Anterior cingulate cortex (tissue), 58 donors: ENCODE measurements at places on chromosomes 16 and 17.

DNA sequence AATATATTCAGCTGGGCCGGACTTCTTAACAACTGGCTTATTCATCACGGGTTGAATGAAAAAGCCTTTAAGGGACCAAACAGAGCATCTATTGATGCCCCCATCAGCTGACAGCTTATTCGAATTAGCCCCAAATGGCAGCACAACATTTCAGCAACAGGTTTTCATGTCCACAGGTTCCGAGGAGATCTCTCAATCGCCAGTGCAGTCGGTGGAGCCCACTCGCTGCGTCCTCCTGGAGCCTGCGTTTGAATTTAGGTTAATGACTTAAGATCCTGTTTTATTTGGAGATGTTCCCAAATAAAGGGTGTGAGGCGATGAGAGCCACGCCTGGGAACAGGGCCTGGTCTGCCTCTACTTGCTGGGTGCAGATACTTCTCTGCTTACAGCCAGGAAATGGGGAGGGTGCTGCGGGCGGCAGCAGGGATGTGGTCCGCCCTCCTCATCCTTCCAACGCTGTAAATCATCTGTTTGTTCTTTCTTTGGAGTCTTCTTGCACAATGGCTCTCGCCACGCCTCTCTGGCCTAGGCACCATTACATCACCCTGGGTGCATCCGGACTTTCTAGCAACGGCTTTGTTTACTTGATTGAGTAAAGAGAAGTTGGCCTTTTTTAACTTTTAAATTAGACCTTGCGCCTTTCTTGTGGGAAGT lies 22.6 kb downstream of the NDE1 start:
- DNase-seq: peak; percentile 55

GRCh38 chr16:30662449-30662848 lies 4.2 kb downstream of the FBRS start:
- no peak for DNase-seq

DNA sequence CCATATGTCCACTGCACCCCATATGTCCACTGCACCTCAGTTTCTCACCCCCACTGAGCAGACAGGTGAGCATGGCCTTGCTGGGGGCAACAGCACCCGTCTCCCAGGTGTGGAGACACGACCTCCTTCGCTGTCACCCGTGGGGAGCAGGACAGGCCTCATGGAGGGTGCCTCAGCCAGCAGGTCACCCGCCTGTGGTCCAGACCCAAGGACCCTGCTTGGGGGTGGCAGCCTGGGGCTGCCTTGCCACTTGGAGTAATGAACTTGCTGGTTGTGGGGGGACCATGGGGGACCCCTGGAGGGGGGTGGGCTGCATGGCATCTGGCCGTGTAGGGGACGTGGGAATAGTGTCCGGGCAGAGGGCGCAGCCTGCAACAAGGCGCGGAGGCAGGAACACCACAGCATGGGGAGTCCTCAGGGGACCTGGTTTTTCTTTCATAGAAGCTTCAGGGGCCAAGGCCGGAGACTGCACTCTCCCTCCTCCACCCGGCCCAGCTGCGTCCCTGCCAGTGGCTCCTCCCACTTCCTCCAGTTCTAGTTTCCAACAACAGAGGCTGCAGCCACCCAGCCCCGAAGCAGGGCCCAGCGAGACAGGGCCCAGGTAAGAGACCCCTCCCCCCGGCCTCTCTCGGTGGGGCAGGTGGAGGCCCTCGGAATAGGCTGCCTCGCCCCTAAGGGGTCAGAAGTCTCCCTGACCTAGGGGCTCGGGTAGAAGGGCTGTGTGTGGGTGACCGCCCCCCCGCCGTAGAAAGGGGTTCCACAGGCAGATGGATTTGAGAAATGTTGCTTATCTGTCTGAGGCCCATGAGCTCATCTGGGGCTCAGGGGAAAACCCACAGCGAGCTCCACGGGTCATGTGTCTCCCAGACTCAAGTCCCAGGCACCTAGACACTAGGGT lies at the start of gene NHLRC4:
Gene NHLRC4 (plus strand): TSS at position 531 of the 898 bp plus-strand sequence. CDS start 1,043 bp downstream, outside the sequence.
- no peak for DNase-seq

GRCh38 chr17:81994593-81995462 lies 17.4 kb downstream of the ASPSCR1 start:
- DNase-seq: no peak

DNA sequence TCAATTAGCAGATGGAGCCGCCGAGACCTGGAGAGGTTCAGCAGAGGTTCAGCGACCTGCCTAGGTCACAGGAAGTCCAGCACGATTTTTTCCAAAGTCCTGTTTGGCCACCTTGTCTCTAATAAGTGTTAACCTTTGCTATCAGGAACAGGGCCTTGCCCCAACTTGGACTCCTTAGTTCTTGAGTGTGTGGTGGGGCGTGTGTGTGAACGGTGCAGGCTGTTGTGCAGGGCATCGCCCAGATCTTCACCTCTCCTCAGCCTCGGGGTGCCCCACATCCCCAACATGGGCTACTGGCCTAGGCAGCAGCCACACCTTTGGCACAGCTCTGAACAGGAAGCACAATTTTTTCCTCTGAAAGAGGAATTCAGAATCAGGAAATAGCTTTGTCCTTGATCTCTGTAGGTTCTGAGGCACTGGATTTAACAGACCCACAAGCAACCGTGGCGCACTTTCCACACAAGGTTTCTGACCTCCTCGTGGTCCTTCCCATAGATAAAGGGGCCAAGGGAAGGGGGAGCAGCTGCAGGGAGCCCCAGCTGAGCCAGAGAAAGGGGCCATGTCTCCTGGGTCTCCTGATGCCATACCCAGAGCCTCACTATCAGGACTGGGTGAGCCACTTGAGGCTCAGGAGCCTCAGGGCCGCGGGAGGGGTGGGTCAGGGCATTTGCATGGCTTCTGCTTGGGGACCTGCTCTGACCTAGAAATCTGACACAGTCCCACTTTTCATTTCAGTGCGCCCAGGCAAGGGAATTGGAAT lies 10.4 kb downstream of the MPRIP start:
- DNase-seq: no peak

DNA sequence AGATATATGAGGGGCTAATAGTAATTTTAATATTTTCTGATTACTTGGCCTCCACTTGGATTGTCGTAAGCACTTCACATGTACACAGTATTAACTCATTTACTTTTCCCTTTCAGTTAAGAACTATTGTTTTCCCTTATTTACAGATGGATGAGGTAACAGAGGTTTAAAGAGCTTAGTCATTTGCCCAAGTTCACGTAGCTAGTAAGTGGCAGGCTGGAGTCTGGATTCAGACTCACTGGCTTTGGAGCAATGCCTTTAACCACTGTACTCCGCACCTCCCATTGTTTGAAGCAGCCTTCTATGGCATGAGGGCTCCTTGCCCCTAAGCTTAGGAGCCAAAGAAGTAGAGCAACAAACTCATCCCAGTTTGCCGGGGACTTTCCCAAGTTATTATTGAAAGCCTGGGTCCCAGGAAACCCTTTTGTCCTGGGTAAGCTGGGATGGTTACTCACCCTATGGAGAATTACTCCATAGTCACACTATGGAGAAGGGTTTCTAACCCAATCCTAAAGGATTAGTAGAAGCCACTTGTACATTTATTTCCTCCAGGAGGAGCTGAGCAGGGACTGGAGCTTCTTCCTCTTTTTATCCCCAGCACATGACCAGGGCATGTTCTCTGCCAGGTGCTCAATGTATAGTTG lies 12.3 kb downstream of the FOXL1 start:
- DNase-seq: no peak

- no peak for DNase-seq
Observed at GRCh38 chr17:79045001-79045729, 21.2 kb downstream of the C1QTNF1 start.

GRCh38 chr16:48347191-48347865 lies 37.9 kb downstream of the SIAH1 start:
- DNase-seq: no peak

DNA sequence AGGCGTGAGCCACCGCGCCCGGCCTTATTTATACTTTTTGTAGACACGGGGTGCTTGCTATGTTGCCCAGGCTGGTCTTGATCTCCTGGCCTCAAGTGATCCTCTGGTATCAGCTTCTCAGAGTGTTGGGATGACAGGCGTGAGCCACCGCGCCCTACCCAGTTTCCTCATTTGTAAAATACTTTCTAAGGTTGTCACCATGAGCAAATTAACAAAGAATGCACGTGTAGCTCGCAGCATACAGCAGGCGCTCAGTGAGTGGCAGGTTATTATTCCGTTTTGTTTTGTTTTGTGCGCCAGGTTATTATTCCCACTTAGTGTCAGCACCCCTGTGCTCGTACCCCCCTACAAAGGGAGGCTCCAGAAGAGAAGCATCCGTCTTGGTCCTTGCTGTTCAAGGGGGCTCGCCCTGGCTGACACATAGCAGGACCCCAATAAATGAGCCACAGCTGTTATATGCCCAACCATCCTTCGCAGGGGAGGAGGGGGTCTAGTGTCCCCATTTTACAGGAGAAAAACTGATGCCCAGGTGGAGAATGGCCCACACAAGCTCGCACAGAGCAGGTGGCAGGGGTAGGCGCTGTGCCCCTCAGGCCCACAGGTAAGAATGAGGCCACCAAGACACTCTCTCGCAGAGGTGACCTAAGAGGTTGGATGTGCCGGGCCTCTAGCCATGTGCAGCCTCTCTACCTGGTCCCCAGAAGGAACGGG lies 686 bp upstream of the MIEF2 start:
- DNase-seq: no peak

- no peak for DNase-seq
Observed at GRCh38 chr16:76947749-76948148, 243.2 kb upstream of the MON1B start.

DNA sequence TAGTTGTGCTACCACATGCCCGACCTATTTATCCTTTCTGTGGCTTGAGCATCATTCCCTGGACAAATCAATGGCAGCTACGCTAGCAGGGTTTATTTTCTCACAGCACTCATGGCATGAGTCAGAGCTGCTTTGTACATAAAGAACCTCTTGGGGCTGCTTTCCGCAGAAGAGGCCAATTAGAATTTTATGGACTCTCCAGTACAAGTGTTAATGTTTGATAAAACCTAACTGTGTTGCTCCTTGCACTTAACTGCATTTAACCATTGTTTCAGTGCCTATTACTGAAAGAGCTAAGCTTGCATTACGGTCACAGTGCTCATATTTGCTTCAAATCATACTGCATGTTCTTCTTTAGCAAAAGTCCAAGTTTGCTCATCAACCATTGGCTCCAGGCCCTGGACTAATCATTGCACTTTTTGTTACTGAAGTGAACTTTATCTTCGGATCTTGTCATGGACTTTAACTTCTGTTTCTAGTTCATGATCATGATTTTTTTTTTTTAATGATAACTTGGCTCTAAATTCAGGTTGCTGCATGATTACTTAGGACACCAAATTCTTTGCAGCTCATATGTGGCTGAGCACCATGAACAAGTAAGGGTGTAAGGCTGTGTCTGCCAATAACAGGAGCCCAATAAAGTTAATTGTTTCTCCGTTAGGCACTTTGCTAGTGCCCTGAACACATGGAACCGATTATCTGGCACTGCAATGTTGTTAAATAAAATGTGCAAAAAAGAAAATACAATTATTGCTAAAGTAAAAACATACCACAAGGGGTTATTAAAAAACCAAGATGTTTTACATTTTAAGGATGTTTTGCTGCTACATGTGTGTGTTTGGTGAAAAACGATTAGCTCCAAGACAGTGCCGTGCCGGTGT lies 492.2 kb downstream of the KCNJ2 start:
- DNase-seq: no peak

DNA sequence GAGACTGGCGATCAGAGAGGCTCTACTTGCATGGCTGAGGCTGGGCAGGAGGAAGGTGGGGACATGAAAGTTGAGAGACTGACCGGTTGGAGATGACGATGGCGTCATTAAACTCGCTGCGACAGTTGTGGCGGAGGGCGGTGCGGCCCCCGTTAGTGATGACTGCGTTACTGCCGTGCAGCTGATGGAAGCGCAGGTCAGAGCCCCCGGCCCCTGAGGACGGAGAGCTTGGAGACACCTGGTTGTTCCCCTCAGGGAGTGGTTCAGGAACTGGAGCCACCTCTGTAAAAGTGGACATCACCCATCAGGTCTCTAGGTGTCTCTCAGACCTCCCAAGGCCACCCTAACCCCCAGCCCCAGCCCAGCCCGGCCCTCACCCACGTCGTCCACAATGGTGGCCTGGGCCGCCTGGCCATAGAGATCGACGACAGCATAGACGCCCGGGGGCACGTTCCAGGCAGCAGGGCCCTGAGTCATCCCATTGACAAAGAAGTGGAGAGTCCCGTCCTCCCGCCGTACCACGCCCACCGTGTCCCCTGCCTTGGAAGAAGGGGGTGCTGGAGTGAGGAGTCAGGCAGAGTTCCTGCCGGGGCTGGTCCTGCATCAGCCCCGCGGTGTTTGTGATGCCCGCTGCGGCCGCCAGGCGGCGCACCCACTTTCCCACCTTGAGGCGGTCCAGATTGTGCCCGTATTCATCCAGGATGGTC lies 5.3 kb downstream of the NEURL4 start:
- DNase-seq: no peak

DNA sequence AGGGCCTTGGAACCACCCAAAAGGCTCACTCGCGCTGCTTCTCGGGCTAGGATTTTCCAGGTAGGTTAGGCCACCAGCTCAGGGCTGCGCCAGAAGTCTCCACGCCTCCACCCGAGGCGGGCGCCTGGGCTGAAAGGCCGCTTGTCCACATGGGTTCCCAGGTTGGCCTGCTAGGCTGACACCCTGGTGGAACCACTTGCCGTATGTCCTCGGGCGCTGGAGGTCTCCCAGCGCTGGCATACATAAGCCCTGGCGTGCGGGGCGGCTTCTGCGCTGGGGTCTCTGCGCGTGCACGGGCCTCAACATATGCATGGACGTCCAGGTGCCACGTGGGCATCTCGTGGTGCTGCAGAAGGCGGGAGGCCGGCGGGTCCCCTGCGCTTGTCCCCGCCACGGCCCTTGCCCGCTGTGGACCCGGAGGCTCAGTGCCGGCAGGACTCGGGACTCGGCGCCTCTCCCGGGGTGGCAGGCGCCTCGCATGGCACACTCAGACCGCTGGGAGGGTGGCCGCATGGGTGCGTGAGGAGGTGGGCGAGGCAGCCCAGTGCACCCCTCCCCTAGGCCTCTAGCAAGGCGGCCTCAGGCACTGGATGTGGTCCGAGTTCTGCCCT lies 47.2 kb upstream of the ZNF629 start:
- no peak for DNase-seq

GRCh38 chr17:79005063-79005861 lies 4.3 kb downstream of the CANT1 start:
- DNase-seq: no peak
